ENCODE measurements at places on chromosomes 6 and 20.

GRCh38 chr6:84329077-84329476 is 101.6 kb upstream of the CEP162 start:
- H3K4me3 ChIP-seq, result no peak overlapping the region
- no peak for DNase-seq
- no peaks in the 10 kb centered on the region for H3K4me1 ChIP-seq

DNA sequence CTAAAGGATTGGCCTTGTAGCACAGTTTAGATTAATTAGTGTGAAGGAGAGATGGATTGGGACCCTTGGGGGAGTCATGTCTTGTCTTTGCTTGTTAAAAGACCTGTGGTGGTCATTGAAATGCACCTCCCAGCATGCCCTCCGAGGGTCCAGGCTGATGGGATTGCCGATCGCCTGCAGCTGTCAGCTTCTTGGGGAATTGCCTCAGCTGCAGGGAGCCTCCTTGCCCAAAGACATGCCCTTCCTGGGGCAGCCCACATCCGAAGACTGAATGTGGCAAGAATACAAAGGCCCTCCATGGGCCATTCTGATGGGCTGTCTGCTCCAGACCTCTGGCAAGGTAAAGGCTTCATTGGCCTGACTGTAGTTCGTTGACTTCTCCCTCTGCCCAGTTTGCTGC is 150.7 kb downstream of the FARS2 start:
- H3K36me3 ChIP-seq, result no peaks in the 10 kb centered on the region
- no peaks in the 10 kb centered on the region for H3K27me3 ChIP-seq
- H3K4me3 ChIP-seq, result no peak overlapping the region
- no peak for DNase-seq

DNA sequence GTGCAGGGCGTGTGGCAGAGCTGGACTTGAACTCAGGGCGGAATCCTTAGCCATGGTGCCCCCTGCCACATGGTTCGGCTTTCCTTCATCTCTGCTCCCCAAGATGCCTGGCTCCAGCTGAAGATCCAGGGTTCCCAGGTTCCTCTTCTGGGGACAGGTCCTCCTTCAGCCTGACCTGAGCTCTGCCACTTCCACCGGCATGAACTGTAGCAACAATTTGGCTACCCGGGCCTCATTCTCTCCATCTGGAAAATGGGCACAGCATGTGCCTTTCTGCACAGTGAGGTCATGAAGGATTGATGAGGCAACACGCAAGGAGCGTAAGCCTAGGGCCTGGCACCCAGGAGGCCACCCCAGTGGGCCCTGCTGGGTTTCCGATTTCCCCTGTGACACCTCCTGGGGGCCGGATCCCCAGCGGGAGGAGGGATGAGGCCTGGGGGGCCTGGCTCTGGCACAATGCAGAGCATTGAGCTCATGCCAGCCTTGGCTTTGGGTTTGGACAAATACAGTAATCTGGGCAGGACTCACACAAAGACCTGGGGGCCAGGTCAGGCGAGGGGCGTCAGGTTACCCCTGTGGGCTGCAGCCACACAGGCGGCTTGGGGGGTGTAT is 74.0 kb downstream of the CEBPB start:
- H3K27me3 ChIP-seq, result no peaks in the 10 kb centered on the region
- H3K36me3 ChIP-seq, result no peaks in the 10 kb centered on the region
- DNase-seq, result no peak
- no peak overlapping the region for H3K4me3 ChIP-seq

DNA sequence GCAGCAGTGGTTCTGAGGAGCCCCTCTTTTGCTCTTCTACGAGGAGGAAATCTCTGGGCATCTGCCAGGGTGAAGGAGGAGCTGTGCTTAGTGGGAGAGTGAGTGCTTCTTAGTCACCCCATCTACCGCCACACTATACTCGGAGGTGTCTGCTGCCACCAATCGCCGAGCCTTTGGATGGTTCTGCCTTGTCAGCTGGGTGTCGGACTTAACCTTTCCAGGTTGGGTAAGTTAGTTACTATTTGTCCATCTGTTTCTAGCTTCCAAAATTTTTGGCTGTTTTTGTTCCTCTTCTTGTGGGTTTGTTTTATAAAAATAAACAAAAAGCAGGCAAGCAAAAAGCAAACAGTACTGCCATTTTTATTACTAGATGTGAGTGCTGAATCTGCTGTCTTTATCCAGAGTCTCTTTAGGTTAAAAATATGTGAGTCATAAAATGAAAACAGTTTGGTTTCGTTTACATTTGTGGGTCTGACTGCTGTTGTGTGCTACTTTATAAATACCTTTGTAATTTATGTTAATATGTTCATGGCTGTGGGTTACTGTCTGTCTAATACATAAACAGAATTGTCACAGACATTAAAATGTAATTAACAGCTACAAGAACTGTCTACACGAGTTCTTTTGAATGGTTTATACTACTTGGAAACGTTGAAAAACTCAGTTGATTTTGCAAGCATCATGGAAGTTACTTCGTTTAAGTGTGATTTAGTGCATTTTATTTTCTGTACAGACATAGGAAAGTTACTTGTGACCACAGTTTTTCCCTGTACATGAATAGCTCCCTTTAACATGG is 89.2 kb downstream of the ARID1B start:
- peaks cover under 1% of the 10 kb centered on the region for H3K36me3 ChIP-seq
- DNase-seq, result no peak
- peaks cover 5% of the 10 kb centered on the region for H3K4me1 ChIP-seq
- H3K27me3 ChIP-seq, result no peaks in the 10 kb centered on the region

- no peaks in the 10 kb centered on the region for H3K27me3 ChIP-seq
- no peak for DNase-seq
- H3K27ac ChIP-seq, result no peak overlapping the region
- H3K4me3 ChIP-seq, result no peak overlapping the region
- no peaks in the 10 kb centered on the region for H3K36me3 ChIP-seq
These were observed 529.1 kb upstream of the CITED2 start for GRCh38 chr6:139903411-139904157.
